ENCODE measurements at places on chromosomes 5 and 9.
A peak's percentile ranks its signal among the peaks of the same experiment; 100 is the strongest.

GRCh38 chr9:127066851-127067136 is 55.6 kb downstream of the ANGPTL2 start:
- no peak for DNase-seq

GRCh38 chr5:102229685-102230084 is 66.4 kb downstream of the SLCO4C1 start:
- no peak for DNase-seq

GRCh38 chr5:109805472-109805871 is 115.7 kb downstream of the MAN2A1 start:
- DNase-seq = no peak

DNA sequence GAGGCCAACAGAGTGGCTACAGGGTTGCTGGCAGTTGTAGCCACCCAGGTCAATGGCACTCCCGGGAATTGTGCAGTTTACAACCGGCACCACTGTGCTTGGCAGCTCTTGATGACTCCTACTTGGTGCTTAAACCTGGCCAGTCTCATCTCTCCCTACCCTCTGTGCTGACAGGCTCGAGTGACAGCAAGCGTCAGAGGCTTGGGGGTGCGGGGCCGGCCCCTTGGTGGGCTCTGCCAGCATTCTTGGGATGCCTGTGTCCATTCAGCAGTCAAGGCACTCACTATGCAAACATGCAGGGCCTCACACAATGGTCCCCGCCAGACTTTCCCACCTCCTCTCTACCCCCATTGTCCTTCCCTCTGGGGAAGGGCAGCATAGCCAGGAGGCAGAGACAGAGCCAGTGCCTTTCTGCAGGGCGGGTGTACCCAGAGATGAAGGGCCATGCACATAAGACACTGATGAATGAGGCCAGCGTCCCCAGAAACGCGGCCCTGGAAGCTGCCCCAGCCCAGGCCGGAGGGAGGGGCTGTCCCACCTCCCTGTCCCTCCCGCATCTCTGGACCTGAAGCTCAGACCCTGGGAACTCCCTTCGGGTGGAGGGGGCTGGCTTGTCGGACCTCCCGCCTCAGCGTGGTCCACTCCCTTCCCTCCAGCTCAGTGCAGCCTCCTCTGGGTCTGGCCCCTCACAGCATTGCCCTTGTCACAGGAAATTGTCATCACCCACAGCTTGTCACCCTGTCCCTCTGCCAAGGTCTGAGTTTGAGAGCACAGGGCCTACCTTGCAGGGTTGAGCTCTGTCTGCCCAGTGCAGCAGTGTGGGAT is 26.4 kb upstream of the NOTCH1 start:
- DNase-seq = peak; percentile 51

DNA sequence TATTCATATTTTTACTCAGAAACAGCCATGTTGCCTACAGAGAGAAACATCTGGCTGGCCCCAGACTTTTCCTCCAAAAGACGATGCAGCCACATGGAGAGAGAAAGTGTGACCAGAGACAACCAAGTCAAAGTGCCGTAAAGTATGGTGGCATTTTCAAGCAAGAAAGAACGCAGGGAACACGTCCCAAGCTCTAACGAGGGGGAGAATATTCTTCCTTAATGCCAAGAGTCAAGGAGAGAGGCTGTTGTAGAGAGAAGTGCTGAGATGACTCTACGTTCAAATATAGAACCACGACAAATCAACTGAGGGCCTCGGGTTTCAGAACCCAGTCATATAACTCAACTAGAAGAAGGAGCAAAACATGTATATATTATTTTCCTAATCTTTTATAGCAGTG is 55.9 kb downstream of the FNBP1 start:
- no peak for DNase-seq

DNA sequence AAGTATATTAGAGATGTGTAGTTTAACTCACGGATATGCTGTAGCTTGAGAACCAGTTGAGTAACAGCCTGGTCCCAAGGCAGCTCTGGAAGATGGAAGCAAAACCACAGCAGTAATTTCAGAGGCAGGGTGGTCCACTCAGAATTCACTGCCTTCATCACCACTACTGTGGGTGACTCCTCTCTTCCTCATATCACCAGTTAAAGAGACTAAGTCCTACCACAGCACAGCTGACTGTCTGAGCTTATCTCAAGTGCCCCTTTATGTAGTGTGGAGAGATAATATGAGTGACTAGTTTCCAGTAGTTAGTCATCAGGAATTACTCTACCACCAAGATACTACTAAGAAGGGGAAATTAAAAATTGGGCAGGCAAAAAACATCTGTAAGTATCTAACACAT is 1571.2 kb upstream of the C9orf72 start:
- DNase-seq = no peak

DNA sequence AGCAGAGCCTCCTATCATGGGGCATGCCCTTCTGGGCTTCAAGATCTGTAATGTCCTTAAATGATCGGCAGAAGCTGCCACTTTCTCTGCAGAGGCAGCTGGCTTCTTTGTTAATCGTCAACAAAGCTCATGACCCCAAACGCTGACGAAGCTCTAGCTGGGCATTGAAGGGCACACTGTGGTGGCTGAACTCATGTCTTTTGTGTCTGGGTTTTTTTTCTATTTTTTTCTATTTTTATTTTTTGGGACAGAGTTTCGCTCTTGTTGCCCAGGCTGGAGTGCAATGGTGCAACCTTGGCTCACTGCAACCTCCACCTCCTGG is 65.2 kb upstream of the ASS1 start:
- DNase-seq = no peak

DNA sequence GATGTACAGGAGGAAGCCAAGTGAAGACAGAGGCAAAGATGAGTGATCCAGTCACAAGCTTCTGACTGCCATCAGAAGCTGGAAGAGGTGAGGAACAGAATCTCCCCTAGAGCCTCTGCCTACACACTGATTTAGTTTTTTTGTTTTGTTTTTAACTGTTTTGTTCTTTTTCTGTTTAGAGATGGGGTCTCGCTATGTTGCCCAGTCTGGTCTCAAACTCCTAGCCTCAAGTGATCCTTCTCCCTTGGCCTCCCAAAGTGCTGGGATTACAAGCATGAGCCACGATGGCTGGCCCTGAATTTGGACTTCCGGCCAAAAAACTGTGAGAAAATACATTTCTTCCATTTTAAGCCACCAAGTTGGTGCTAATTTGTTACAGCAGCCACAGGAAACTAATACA is 204.7 kb upstream of the ZNF608 start:
- DNase-seq = no peak

DNA sequence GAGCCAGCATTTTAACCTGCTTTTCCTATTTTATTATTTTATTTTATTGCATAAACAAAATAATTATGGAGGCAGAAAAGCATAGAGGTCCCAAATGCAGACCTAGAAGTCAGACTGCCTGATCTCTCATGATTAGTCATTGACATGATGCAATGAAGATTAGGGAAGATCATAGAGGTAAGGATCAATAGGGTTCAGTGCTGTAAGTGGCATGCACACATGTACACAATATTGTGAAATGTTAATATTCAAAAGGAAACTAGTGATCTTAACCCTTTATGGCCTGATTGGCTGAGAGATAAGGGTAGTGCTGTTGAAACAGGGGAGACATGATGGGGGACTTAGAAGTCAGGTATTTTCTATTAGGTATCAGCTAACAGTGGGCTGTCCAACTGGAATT is 1.1 kb upstream of the FRRS1L start:
- no peak for DNase-seq

DNA sequence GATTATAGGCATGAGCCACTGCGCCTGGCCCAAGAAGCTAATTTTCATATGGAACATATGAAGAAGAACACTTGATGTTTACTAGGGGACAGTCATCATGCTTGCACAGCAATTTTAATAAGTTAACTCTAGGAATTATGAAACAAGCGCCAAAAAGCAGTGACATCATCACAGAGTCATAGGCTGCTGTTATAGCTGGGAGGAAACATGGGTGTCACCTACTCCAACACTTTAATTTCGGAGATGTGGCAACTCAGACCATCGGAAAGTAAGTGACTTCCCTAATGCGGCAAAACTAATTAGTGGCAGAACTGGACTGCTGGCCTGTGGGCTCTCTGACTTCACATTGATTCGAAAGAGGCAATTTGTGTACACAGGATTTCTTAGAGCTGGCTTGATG is 38.1 kb upstream of the EQTN start:
- DNase-seq = no peak

GRCh38 chr9:85262333-85262732 is 479.4 kb downstream of the AGTPBP1 start:
- no peak for DNase-seq

DNA sequence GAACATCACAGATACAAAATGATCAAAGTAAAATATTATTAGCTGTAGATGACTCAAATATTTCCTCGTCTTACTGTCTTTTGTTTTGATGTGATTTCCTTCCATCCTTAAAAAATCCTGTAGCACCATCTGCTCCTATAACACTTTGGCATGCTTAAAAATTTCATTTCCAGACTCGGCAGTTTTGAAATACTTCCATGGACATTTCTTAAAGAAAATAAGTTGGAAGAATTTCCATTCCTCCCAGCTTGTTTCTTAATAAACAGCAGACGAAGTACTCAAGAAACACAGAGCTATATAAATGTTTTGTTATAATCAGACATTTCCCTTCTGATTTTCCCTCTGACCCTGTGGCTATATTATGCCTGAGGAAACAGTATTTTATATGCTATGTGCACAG is 41.2 kb upstream of the SVEP1 start:
- no peak for DNase-seq

All from AG08395 (cell line).